ENCODE measurements at places on chromosomes 2 and 18.

GRCh38 chr2:39697454-39697853 lies 31.7 kb downstream of the TMEM178A start:
- DNase-seq = no peak

DNA sequence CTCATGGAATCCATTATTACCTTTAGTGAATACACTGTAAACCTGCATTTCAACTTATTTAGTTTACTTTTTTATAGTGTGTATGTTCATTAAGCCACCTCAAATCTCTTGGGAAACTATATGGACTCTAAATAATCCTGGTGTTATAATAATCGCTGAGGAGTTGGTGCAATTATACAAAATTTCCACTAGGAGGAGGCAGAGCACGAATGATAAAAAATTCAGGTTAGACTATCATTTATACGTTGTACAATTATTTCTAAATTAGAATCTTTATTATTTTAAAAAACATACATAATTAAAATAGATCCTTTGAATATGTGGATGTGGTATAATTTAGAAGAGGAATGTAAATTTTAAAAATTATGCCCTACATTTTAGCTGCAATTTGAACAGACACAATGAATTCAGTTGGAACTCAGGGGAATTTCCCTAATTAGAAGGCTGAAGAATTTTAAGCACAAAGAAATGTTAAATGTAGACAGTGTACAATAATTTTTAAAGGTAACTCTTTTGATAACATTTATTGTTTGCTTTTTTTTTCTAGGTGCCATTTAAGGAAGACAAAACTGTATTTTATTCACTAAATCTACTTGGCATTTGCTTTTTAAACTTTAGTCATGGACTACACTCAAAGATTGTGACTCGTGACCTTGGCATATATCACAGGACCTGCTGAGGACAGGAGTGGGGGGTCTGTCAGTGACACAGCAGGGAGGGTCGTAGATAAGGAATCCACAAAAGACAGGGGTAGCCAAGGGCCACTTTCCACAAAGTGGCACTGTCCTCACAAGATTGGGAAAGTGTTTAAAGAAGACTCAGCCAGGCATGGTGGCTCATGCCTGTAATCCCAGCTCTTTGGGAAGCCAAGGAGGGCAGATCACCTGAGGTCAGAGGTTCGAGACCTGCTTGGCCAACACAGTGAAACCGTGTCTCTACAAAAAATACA lies 45.5 kb downstream of the RAB12 start:
- DNase-seq = peak; percentile 40

DNA sequence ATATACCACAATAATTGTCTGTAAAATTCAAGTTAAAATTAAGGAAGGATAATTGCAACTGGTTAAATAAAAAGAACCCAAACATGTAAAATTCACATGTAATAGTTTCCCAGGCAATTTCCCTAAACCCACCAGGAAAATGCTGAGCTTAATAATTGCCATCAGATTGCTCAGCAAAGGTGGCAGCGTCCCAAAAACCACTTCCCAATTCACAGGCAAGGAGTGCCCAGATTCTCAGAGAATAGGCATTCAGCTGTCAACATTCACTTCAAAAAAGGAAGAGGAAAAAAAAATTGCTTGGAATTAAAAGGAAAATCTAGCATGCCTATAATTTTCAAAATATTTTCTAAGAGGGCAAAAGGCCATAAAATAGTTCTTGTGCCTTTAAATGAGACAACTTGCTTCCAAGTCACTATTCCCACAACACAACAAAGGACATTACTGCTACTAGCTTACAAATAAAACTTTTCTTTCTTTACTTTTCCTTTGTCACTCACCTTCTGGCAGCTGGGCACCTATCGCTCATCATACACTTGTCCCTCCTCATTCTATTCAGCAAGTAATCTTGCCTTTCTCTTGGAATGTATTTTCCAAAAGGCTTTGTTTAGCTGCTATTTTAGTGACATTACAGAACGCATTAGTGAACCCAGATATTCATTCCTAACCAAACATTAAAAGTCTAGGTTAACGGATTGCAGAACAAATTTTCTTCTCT lies 15.2 kb downstream of the SRBD1 start:
- peak; percentile 42 for DNase-seq

GRCh38 chr2:7685342-7686015 lies 768.3 kb downstream of the RNF144A start:
- peak; percentile 31 for DNase-seq

DNA sequence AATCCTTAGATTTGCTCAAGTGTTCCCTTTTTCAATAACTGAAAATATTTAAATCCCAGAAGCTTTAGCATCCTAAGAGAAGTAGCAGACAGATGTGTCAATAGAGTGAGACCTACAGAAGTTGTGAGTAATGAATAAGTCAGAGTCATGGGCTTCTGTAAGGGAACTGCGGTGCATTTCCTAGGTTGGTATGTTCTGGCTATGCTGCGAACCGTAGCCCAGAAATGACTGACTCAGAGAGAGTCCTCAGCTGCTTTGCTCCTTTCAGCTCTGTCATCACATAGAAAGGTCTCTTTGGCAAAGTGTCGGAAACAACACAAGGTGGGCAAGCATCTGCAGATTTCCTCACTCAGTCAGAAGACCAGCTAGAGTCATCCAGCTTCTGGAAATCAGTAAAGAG lies 297.1 kb downstream of the ARHGAP15 start:
- DNase-seq = peak; percentile 59

DNA sequence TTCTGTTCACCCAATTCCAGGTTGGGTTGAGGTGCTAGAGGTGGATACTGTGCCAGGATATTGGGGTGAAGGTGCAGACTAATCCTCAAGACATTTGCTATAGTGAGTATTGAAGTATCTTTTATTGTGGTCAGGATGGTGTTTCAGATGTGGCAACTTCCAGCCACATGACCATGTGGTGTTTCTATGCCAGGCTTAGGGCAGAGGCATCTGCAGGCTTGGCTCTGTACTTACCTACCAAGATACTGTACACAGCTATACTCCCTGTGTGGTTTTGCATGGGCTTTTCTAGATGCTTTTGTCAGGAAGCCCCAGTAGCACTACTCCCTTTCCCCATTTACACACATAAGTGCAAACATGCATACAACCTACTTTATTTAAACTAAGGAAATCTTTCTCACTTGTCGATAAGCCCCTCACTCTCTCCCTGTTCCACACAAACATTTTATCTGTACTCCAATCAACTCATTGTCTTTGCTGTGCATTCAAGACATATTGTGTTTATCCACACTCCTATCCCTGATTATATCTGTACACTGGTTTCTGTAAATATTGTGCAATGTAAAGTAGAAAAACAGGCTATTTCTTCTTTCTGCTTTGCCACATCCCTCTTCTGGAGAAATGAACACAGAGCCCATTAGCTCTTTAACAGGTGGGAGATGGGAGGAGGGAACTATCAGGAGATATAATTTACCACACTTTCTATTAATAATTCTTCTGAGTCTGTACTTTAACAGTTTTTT lies 12.3 kb downstream of the ARL6IP6 start:
- peak; percentile 21 for DNase-seq

DNA sequence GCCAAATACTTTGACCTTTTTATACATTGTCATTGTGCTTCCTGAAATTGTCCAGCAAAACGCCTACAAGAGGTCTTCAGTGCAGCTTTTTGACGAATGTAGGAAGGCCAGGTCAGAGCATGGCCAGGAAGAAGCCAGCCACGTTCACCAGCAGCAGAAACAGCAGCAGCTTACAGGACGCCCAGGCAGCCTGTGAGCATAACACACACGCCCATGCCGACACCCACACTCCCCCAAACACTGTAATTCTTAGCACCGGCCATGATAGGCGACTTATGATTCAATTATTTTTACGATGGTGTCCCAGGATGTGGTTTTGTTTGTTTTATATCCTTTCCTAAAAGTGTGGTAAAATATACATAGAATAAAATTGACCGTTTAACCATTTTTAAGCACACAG lies 249.1 kb upstream of the SALL3 start:
- DNase-seq = no peak

GRCh38 chr2:85580206-85580605 lies 2.8 kb downstream of the VAMP8 start:
- DNase-seq = no peak

GRCh38 chr2:232513353-232513752 lies 6.8 kb upstream of the PRSS56 start:
- DNase-seq = no peak

- DNase-seq = no peak
These were observed 65.9 kb downstream of the NFATC1 start for GRCh38 chr18:79461627-79462026.

Data from MCF 10A (cell line).